GM04503 (cell line): ENCODE measurements at places on chromosomes 5 and 9.

DNA sequence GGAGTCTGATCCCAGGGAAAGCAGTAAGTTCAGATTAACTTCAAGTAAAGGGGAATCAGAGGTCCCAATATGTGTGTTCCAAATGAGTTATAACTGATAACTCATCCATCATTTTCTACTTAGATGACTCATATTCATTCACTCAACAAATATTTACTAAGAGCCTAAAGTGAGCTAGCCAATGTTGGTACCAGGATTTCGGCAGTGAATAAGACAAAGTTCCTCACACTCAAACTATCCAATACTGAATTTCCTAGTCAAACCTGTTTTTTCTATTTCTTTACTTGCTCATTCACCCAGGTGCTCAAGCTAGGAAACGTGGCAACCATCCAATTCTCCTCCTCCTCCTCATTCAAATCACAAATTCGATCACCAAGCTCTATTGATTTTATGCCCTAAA, 25.8 kb downstream of the FBXW2 start:
- DNase-seq, result no peak

DNA sequence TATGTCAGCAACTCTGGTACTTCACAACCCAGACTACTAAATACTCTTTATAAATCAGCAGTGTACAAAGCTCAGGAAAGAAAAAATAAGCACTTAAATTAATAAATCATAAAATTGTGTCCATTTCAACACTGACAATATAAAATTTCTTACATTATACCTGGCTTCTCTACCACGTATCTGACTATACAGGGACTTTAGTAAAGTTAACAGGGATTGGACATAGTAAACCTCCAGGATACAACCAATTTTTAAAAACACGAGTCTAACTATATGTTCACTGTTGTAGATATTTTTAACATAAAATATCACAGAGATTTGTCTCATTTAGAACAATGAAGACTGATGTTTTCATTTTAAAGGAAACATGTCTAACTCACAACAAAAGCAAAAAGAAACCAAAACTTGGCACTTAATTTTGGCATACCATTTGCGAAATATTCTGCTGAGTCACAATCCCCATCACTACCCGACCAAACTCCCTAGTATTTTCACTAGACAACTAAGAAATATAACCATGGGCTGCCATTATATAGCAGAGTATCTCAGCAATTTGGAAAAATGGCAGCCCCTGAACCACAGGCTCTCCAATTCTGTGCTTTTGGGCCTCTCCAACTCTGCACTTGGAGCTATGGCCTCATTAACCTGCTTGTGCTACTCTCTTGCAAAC, 14.4 kb downstream of the FAM169A start:
- peak; percentile 34 for DNase-seq

GRCh38 chr5:125710745-125711144, 712.5 kb upstream of the GRAMD2B start:
- DNase-seq, result no peak

DNA sequence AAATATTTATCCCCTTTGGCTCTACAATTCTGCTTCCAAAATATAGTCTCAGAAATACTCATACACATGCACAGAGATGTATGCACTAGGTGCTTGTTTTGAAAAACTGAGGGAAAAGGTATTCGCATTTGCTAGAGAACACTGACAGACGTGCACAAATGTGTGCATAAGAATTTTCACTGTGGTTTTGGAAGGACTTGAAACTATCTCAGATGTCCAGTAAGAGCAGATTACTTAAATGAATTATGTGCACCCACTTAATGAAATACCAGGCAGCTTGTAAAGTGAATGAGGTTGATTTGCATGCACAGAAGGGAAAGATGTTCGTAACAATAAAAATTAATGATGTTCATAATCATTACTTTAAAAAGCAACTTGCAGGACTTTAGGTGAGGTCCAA, 48.4 kb downstream of the SEC61B start:
- no peak for DNase-seq

DNA sequence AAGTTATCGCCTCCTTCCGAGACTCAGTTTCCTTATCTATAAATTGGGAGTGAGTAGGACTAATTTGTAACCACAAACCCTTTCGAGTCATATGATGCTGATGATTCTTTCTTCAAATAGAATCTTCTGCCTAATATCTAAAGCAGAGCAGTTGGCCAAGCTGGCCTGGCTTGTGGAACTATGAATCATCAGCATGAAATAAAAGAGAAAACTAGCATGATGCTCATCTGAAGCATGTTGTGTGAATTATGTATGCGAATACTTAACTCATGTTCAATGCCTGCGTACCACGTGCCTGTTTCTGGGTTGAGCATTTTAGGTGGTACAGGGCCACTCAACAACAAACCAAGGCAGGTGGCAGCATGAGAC, 15.0 kb upstream of the ORM1 start:
- DNase-seq, result no peak
